ENCODE measurements at places on chromosomes 4 and X.

DNA sequence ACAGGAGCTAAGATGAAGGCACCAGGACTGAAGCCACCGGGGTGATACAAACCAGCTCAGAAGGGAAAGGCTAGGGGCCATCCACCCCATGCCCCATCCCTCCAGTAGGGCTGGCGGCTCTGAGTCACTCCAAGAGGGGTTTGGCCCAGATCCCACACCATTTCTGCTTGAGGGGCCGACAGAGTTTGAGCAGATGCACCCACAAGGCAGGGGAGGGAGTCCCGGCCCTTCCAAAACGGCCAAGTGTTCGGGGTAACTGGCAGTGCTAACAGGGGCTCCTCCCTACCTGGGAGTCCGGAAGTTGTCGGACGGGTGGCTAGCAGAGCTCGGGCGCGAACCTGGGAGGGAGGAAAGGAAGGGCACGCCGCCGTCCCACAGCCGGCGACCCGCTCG lies 412 bp downstream of the SLC10A3 start:
- DNase-seq = peak; percentile 39

DNA sequence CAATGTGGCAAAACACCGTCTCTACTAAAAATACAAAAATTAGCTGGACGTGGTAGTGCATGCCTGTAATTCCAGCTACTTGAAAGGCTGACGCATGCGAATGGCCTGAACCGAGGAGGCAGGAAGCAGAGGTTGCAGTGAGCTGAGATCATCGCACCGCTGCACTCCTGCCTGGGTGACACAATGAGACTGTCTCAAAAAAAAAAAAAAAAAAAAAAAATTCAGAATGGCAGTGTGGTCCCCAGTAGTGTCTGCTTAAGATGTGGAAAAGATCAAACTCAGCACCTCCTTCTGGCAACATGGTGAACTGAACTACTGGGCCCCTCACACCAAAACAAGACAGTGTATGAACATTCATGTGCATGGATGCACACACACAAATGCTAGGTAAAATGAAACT lies 32.2 kb downstream of the SMS start:
- peak; percentile 52 for DNase-seq

- no peak for DNase-seq
These were observed 896 bp downstream of the KDR start for GRCh38 chr4:55124322-55125076.

- DNase-seq = peak; percentile 63
These were observed 7.9 kb downstream of the BDH2 start for GRCh38 chr4:103091601-103092223.

GRCh38 chrX:9464435-9465371 lies at the start of gene TBL1X:
Gene TBL1X, plus strand, starts transcription at chrX:9465058. Its CDS starts 188,529 bp downstream, at chrX:9653587.
- peak; percentile 71 for DNase-seq

GRCh38 chr4:55854129-55854528 lies 681 bp downstream of the EXOC1 start:
- DNase-seq = no peak

DNA sequence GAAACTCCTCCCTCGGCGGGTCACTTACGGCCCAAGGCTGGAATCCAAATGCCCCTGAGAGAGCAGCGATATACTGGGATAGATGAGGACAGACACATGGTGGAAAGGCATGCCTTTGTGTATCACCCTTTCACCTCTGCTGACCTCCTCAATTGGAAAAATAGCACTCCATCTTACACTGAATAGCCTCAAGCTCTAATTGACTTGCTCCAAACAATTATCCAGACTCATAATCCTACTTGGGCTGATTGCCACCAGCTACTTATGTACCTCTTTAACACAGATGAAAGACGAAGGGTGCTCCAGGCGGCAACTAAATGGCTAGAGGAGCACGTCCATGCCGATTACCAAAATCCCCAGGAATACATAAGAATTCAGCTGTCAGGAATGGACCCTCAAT lies 1142.2 kb downstream of the ARAP2 start:
- DNase-seq = no peak

DNA sequence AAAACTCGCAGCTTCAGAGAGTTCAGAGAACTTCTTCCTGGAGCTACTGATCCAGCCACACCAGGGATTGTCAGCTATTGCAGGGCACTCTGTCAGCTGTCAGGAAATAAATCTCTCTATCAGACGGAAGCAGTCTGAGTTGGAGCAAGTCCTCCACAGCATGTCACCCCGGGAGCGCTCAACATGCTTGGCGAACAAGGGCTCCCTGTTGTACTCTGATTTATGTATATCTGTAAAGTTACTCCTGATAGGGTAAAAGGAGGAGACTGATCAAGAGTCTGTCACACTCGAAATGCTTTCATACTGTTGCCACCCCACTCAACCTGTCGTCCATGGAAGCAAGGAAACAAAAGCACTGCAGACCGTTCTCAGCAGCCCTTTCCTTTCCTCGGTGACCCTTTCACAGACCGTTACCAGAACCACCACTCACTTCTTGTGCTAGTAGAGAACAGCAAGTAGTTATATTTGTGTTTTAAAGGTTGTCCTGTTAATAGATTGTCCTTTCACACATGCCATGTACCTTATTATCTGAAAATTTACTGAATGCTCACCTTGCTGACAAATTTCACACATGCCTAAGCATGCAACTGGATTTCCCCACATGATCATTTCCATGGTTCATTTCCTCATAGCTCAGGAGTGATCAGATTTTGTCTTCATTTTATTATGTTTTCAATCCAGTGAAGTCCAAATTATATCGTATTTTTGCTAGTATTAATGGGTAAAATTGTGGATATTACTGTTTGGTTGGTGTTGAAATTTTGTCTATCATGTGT lies 2108.9 kb upstream of the TENM3 start:
- DNase-seq = no peak

- no peak for DNase-seq
These were observed 70.0 kb downstream of the DCHS2 start for GRCh38 chr4:154421618-154422017.

GRCh38 chr4:150534818-150535217 lies 47.1 kb upstream of the MAB21L2 start:
- DNase-seq = no peak

DNA sequence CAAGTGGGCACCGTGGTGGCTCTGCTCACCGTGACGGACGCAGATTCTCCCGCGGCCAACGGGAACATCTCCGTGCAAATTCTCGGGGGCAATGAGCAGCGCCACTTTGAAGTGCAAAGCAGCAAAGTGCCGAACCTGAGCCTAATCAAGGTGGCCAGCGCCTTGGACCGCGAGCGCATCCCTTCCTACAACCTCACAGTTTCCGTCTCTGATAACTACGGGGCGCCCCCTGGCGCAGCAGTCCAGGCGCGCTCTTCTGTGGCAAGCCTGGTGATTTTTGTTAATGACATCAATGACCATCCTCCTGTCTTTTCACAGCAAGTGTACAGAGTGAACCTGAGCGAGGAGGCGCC lies 2.7 kb downstream of the FAT4 start:
- DNase-seq = no peak

- DNase-seq = no peak
These were observed 8.0 kb upstream of the DGAT2L6 start for GRCh38 chrX:70169281-70169680.

- DNase-seq = no peak
These were observed 48.1 kb downstream of the PDGFC start for GRCh38 chr4:156923525-156923924.

DNA sequence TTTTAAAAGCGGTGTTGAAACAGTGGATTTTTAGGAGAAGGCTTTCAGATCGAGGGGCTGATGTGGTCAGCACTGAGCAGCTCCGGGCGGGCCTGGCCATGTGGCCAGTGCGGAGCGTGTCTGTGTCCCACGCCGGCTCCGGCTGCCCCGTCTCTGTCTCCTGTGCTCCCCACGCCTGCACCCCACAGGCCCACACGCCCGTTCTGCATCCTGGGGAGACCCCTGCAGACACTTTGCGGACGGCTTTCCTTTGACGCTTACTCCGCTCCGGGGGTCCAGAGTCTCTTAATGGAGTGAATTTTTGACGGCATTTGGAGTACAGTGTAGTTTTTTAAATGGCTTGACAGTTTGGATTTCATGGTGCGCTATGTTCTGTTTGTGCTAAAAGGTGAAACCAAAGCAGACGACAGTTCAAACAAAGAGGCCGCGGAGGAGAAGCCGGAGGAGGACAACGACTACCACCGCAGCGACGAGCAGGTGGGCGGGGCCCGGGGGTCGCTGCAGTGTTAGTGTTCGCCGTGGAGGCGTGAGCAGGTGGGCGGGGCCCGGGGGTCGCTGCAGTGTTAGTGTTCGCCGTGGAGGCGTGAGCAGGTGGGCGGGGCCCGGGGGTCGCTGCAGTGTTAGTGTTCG lies 38.7 kb downstream of the PCGF3 start:
- DNase-seq = no peak

DNA sequence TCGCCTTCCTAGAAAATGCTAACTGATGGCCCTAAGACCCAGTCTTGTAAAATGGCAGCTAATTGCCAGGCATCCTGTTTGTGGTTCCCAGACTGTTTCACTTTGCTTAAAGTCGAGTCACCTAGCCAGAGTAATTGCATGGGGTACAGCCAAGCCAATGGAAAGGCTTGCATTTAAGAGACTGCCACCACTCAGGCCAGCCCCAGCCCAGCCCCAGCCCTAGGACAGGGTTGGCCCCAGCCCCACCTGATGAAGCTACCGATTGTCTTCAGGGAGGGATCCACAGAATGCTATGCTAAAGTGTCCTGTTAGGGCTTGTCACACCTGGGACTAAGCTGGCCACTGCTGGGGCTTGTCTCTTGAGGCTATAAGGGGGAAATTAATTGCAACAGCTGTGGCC lies 194.6 kb upstream of the KLF3 start:
- no peak for DNase-seq

DNA sequence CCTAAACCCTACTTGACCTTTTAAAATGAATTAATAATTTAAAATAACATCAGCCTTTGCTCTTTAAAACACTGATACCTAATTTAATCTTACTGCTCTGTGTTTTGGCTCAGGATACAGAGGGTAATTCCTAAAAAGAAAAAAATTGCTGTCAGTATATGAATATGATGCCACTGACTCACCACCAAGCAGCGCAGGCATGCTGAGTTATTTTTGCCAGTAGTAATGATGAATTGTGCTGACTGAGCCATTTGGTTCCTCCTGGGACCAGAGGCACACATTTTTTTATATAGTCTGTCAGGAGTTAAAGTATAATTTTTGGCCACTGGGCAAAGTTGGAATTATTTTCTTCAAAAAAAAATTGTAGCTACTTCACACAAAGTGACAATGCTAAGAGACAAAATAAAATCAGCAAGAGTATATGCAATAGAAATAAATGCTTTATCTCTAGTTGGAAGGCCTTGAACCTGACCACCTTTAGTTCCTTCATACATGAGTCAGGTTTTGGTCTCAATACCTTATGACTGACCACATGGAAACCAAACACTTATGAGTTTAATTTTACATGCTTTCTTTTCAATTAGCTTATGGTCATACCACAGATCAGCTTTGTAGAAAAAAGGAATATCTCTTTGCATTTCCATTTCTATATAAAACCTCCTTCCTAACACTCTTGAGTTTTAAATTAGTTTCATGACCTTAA lies 115.1 kb downstream of the PPP3CA start:
- DNase-seq = peak; percentile 46

- DNase-seq = peak; percentile 33
These were observed 114.1 kb downstream of the GLUD2 start for GRCh38 chrX:121161501-121161933.

- no peak for DNase-seq
These were observed 114.5 kb upstream of the GUCY1A1 start for GRCh38 chr4:155552180-155552579.

GRCh38 chr4:186953599-186954260 lies 230.1 kb upstream of the FAT1 start:
- no peak for DNase-seq

DNA sequence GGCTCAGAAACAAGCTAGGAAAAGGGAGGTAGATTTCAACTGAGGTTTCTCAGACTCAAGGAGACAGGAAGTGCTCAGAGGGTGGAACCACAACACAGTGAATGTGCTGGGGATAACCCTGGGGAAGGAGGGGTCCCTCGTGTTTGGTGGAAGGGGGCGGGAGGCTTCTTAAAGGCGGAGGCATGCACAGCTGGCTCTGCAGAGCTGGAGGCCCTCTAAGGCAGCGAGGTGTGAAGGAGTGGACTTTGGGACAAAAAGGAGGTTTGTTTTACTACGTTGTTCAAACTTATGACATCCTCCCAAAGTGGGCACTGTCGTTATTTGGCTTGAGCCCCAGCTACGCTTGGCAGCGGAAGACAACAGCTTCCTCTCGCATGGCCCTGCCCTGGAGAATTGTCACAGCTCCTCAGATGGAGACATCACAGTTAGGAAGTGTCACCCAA lies 21.7 kb upstream of the MTM1 start:
- DNase-seq = no peak

DNA sequence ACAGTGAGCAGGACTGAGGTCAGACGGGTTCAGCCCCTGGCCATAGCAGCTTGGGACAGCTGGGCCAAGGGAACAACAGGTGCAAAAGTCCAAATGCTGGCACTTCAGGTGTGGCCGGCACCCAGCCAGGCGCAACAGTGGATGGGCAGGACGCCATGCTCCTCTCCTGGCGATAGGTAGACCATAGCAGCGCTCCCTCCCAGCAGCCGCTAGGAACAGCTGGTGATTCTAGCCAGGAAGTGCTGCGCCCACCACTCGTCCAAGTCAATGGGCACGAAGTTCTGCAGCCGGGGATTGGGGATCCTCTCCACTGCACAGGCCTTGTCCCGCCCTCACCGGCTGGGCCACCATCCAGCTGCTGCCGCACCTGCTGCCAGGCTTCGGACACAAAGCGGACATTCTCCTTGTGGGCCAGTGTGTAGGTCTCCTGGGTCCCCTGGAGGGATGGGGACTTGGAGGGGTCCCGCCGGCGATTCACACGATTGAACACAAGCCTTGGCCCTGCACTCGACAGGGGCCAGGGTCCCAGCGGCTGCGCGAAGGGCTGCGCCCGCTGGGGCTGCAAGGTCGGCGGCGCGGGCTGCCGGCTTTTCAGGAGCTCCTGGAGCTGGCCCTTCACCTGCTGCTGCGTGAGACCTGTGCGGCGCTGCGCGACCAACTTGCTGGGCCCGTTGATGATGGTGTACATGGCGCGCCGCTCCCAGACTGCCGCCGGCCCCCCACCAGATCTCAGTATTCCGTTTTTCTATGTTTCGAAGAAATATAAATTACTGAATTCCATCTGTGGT lies 227.5 kb upstream of the STK26 start:
- DNase-seq = no peak

DNA sequence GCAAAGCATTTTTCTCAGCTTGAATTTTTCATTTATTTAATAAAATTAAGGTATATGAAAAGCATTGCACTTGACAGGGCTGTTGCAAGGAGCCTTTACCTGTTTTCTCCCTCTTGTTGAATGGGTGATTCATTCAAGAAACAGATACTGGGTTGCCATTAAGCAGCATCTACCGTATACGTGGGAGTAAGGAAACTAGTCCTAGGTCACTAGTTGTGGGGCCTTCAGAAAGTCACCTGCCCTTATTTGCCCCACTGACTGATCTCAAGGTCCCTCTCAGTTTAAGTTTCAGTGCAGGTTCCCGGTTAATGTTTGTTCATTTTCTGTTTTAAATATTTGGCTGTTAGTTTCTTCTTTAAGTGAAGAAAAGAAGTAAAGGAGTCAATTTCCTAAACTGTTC lies 34.0 kb downstream of the LHFPL1 start:
- no peak for DNase-seq
